ENCODE measurements at places on chromosomes 7 and 10.

GRCh38 chr10:12382956-12383531 is 33.7 kb downstream of the CAMK1D start:
- no peak for DNase-seq

DNA sequence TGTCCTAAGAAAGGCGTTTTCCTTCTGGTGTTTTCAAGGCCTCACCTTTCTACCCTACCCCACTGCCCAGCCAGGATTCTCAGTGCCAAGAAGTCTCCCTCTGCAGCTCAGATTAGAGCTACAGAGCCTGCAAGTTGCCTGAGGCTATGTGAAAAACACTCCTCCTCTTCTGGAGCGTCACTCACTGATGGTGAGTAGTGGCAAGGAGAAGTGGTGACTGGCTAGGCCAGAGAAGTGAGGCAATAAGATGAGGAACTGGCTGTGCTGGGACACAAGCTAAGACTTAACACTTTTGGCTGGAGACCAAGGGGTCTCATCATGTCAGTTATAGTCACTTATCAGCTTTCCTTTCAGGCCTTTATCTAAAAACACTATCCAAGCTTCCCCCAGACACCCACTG is 86.7 kb upstream of the PRKAR2B start:
- DNase-seq = peak; percentile 72

DNA sequence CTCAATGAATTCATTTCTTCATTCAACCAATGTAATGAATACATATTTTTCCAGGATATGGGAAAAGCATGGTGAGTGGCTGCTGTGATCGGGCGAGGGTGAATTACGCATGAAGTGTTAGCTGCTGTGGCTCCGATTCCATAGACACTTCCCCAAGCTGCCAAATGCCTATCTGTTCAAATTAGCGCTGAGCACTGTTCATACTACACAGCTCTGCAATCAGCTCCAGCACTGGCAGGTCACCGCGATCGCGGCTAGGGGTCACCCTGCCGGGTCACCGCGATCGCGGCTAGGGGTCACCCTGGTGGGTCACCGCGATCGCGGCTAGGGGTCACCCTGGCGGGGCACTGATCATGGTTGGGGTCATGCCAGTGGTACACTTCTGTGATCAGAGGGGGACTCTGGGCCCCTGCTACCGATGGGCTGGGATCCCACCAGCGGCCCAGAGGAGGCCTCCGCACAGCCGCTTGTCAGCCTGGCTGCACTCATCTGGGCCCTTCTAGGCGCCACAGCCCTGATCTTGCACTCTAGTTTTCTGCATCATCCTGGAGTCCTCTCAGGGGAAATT is 49.3 kb downstream of the JAKMIP3 start:
- DNase-seq = no peak

DNA sequence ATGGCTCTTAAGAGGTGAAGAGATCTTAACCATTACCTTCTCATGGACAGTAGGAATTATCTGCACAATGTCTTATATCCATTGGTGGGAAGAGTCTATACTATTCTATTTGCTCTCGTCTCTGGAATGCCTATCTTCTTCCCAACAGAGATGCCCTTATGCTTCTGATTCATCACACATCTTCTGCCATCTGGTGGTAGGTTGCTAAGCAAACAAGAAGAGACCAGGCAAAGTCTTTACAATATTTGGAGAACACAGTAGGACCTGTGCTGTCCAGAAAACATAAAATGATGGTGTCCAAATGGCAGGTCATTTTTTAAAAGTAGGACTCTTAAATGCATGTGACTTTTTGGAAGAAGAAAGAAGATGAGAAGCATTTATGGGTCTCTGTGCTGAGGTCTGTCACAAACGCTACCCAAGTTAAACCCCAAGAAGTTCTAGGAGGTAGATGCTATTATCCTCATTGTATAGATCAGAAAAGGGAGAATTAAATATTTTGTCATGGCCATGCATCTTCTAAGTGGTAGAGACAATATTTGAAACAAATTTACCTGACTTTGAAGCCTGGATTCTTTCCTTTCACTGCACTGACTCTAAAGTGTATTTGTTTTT is 67.8 kb upstream of the NXPH1 start:
- peak; percentile 32 for DNase-seq

GRCh38 chr10:122379041-122379440 is 4.5 kb downstream of the PLEKHA1 start:
- DNase-seq = no peak

- DNase-seq = no peak
These were observed 950.7 kb upstream of the PHF14 start for GRCh38 chr7:10022957-10023356.

DNA sequence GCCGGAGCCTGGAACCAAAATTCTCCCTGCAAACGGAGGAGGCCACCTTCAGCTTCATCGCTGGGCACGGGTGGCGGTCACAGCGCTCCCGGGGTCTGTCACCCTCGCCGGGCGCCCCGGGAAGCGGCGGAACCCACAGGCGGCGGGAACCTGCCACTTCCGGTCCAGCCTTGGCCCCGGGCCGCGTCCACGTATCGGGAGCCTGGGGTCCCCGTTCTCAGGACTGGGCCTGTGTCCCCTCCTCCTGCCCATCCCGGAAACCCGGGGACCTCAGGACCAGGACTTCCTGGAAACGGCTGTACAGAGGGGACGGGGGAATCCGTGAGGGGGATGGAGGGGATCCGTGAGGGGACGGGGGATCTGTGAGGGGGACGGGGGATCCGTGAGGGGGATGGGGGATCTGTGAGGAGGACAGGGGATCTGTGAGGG is 25.4 kb downstream of the PDGFA start:
- DNase-seq = no peak

DNA sequence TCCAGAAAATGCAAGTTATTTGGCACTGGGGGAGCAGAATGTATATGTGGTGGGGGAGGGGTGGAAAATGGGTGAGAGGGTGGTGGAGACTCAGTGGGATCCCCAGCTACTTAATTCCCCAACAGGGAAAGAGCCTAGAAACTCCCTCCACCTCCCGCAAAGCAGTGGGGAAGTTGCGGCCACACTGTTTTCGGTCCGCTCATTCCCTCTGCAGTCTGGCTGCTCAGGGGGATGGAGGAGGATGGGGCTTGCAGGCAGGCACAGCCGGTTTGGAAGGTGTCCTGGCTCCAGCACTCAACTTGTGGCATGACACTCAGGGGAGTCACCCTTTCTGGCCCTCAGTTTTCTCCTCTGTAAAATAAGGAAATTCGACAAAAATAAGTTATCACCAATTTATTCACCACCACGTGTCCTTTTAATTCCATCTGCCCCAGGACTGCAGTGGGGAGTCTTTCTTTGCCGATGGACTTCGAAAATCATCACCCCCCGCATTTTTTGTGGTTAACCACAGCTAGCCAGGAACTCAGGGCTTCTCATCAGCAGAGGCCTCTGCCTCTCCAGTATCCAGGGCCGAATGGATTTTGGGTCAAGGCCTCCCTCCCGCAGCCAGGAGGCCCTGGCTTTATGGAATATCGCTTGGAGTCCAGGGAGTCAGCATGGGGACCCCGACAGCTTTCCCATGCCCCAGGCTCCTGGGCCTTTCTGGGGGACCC is 1.6 kb upstream of the HTRA1 start:
- no peak for DNase-seq

- DNase-seq = no peak
These were observed 54.6 kb downstream of the TMEM209 start for GRCh38 chr7:130150587-130150986.

GRCh38 chr10:102776779-102777456 is 33.2 kb downstream of the WBP1L start:
- peak; percentile 91 for DNase-seq

- peak; percentile 51 for DNase-seq
These were observed 232.7 kb upstream of the TAC1 start for GRCh38 chr7:97499204-97499603.

GRCh38 chr10:133141958-133142340 is 18.1 kb upstream of the KNDC1 start:
- DNase-seq = no peak

- no peak for DNase-seq
These were observed 82.3 kb downstream of the ZEB1 start for GRCh38 chr10:31401287-31401686.

- no peak for DNase-seq
These were observed 385.5 kb upstream of the HPS1 start for GRCh38 chr10:98832196-98832595.

DNA sequence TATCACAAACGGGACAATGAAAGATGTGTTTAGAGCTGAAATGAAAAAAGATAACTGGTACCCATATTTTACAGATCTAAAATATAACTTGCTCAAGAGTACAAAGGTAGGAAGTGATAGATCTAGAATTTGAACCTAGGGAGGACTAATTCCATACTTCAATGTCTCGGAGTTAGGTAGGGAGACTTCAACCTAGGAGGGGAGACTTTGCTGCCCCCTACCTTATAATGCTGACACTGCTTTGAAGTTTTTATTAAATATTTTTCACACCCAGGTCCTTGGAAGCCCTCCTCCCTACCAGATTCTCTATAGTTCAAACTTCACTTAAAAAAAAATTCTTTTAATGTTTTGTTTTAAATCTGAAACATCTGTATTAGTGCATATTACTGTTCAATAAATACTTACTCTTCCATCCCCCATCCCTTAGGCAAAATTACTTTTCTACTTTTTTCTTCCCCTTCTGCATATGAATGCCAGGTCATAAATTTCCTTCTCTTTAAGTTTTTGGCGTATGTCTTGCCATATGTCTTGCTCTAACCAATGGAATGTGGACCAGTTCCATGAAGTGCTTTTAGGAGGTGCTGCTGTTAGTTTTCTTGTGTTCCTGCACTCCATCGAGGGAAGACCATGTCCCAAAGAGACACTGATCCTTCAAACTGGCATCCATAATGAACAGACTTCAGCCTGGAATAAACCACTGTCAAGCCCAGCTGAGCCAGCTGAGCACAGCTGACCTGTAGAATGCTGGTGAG is 57.8 kb downstream of the MICU1 start:
- DNase-seq = peak; percentile 48

DNA sequence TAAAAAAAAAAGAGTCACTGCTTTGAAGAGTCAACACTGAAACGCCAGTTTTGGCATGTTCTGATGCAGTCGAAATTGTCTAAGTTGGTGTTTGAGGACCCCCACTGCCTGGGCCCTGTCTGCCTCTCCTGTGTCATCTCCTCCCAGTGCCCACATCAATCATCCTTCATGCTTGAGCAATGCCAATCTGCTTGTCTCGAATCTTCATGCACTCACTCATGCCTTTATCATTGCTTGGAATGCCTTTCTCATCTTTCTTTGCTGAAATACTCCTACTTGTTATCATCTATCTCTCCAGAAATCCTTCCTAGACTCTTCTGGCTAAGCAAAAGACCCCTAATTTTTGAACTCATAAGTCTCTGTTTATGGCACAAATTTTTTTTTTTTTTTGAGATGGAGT is 42.1 kb upstream of the PLPP4 start:
- DNase-seq = no peak

- DNase-seq = no peak
These were observed 68.5 kb upstream of the FHIP2A start for GRCh38 chr10:114753126-114753525.

DNA sequence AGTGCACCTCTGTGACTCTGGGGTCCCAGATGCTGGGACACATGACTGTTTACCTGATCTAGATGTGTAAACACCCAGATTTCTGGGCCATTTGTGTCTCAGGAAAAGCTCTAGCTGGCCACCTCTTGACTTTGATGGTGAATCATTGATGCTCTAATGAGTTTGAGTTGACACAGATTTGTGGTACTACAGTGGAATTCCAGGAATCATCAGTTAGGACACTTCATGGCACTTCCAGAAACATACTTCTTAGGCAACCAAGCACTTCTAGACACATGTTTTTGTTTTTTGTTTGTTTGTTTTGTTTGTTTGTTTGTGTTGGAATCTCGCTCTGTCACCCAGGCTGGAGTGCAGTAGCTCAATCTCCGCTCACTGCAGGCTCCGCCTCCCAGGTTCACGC is 302.2 kb upstream of the ZMIZ1 start:
- no peak for DNase-seq

DNA sequence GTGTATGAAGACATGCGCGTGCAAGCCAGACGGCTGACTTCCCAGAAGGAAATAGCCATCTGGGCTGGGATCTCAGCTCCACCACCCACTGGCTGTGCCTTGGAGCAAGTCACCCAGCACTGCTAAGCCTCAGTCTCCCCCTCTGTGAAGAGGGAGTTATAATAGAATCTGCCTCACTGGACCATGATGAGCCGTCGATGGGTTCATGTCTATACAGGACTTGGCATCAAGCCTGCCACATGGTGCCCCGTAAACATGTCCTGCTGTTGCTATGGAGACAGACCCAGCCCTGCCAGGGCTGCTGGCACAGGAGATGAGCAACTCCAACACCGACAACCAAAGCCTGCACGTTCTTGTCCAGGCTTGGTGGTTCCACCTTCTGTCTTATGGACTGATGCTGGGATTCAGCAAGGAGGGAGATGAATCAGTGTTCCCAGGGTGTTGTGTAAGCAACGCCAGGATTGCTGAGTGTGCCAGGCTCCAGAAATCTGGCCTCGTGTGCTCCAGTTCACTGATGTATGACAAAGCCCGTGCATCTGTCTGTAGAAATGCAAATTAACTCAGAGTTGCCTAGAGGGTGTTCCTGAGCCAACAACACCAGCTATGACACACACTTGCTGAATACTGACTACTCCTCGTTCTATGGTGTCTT is 5.6 kb downstream of the GPR15LG start:
- peak; percentile 31 for DNase-seq

- no peak for DNase-seq
These were observed 32.7 kb downstream of the GFRA1 start for GRCh38 chr10:116240157-116240950.

- no peak for DNase-seq
These were observed 111.1 kb upstream of the CREB5 start for GRCh38 chr7:28301148-28301641.

DNA sequence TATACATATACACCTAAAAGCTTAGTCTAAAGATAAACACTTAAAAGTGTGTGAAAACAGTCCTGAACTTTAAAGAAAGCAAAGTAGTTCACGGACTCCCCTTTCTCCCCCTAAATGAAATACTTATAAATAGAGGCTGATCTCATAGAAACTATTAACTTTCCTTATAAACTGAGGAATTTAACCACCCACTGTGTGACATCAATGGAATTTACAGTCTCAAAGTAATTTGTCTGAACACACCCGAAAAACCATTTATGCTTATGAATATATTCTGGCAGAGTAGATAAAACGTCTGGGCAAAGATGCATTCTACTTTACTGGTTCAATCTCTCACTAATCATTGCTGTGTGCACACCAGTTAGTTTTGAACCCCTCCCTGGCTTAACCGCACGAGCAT is 181.8 kb upstream of the DGKB start:
- no peak for DNase-seq

DNA sequence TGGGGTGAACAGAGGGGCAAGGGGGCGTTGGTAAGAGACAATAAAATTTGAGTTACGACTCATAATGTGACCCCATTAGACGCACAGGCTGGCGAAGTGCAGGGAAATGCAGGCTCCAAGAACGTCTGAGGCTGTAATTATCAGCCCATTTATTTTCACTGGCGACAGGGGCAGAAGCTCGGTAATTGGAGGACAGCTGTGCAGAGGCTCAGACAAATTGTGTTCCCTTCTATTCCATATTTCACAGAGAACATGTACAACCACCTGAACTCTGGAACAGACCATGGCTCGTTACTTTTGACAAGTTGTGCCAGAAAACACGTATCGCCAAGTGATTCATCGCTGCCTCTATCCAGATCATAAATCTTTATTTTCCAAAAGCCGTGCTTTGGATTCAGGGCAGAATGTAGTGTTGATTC is 137.3 kb upstream of the FRMD4A start:
- no peak for DNase-seq
